ENCODE measurements at places on chromosomes 3 and 15.

DNA sequence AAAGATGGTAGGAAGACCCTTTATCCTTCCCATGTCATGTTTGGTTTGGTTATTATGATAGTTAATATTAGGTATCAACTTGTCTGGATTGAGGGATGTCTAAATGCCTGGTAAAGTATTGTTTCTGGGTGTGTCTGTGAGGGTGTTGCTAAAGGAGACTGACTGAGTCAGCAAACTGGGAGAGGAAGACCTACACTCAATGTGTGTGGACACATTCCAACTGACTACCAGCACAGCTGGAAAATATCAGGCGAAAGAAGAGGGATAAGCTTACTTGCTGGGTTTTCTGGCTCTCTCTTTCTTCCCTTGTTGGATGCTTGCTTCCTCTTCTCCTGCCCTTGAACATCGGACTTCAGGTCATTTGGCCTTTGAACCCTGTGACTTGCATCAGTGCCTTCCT, 1227.6 kb upstream of the EPHA6 start:
- no peak for DNase-seq

DNA sequence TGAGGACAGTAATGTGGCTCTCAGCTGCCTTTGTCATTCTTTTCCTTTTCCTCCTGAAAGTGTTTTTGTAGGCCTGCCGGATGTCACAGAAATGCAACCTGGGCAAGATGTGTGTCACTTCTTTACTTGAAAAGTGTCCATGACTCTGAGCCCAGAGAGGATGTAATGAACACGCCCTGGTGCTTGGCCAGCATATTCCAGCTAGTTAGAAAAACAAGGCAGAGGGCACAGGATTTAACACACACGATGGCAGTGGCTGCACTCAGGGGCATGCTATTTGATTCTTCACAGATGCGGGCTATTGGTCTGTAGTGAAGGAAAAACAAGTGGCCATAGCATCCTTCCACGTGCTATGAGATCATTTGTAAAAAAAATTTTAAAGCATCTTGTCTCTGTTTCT, 30.3 kb upstream of the PTX3 start:
- DNase-seq: no peak

DNA sequence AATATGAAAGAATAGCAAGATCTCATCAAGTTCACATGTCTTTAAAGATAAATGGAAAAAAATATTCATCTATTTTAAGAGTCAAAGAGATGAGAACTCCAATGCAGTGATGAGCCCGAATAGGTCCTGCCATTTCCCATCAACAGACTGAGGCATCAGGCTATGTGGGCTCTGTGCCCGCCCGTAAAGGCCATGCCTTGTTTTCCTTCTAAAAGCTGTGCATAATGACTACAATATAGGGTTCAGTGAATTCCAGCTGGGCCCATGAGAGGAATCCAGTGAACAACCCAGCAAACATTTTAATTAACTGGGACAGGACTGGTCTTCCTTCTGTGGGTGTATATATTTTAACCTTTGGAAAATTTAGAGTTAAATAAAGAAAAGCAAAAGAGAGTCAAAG, 44.6 kb downstream of the RASGRP1 start:
- no peak for DNase-seq

DNA sequence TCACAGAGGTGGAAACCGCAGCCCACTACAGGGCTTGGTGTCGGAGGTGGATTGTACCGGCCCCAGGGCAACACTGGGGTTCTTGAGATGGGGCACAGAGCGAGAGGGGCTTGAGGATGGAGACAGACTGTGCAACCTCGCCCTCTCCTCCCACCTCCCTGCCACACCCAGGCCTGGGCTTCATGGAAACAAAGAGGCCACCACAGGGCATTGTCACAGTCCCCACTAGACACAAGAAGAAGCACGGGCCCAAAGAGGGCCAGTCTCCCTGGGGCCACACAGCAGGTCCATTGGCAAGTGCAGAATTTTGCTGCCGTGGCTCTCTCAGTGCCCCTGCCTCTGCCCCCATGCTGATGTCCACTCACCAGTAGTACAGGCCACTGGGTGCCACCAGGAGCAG, 4.1 kb upstream of the CALML4 start:
- no peak for DNase-seq

GRCh38 chr3:31392568-31392967, 140.2 kb upstream of the STT3B start:
- DNase-seq: no peak

DNA sequence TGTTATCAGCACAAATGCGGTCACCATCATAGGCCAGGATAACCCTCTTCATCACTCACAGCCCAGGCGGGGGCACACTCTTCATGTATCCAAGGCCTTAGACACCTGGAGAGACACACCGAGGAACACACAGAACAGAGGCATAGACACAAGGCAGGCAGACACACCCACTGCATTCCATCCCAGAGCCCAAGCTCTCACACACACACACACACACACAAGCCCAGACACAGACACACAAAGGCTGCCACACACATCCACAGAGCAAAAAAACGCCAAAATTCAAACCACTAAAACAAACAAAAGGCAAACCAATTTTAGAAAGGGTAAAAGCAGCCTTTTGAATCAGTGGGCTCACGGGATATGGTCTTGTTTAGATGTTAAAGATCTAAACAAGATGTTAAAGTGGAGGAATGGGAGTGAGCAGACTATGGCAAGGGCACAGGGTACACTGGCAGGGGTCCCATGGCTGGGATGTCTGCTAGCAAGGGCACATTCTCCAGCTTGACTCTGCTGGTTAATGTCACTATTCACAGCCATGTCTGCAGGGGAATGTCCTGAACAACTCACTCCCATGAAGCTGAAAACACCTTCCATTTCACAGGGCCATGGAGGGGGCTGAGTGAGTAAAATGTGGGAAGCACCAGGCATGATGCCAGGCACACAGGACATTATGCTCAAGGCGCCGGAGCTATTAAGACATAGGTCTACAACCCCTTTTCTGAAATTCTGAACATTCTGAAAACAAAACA, 14.9 kb upstream of the CRABP1 start:
- no peak for DNase-seq

Data from activated CD4-positive, alpha-beta memory T cell treated with anti-CD3 and anti-CD28 coated beads, Interleukin-2, amount 10 ng/mL, durations not matched to agents 7 days and 5 days (primary cell).